ENCODE measurements at places on chromosomes 3 and 15.

GRCh38 chr3:74139648-74140047 is 474.8 kb downstream of the CNTN3 start:
- DNase-seq = no peak

DNA sequence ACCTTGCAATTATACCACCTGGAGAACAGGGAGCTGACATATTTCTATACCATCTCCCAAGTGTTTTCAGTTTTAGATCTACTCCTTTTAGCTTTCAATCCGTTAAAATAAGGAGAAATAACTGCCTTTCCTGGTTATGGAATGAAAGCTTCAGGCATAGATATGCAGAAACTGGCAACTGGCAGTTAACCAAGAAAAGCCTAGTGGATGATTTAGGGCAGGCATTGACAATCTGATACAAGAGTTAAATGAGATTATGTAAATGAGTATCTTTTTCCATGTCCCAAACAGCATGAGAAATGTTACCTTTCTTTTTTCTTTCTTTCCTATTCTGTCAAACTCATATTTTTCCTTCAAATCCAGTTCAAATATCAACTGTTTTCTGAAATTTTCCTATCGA is 689.1 kb upstream of the DPPA4 start:
- DNase-seq = no peak

- no peak for DNase-seq
These were observed 65.9 kb upstream of the ARHGEF3 start for GRCh38 chr3:56867671-56868070.

DNA sequence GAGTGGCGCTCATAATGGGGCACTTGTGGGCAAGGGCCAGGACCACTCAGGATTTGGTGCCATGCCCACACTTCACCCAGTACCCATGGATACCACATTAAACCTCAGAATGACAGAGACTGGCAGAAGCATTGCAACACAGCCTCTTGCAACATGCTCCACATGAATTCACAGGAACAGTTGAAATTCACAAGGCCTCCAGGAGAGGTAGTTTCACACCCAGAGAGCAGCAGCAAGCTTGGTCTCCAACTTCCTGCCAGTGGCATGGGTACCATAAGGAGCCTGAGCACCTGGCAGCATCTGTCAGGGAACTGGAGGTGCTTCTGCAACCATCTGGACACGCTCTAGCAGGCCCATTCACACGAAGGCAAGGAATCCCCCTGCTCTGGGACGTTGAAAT is 101.0 kb downstream of the OSBPL10 start:
- no peak for DNase-seq

- DNase-seq = no peak
These were observed 112.7 kb downstream of the ETFA start for GRCh38 chr15:76198456-76199105.

GRCh38 chr15:88231909-88232644 is 24.5 kb downstream of the NTRK3 start:
- no peak for DNase-seq

- DNase-seq = no peak
These were observed 33.8 kb downstream of the GLCE start for GRCh38 chr15:69194025-69194827.

DNA sequence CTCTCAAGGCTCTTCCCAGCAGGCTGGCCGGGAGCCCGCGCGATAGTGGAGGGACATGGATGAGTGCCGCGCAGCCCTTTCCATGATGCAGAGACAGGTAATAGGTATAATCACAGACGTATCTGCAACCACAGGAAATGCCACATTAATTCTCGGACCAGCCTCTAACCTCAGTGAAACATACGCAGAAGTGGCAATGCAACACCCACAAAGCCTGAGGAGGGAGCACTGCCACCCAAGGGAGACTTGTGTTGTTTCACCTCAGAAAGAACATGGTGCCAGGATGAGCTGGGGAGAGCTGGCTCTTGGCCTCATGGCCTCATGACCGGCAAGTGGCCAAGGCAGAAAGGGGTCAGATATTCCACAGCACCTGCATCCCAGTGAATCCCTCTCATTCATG is 39.0 kb downstream of the PGPEP1L start:
- no peak for DNase-seq

Measured in SW 1271 (cell line).